ENCODE measurements at places on chromosomes 11 and 22.

DNA sequence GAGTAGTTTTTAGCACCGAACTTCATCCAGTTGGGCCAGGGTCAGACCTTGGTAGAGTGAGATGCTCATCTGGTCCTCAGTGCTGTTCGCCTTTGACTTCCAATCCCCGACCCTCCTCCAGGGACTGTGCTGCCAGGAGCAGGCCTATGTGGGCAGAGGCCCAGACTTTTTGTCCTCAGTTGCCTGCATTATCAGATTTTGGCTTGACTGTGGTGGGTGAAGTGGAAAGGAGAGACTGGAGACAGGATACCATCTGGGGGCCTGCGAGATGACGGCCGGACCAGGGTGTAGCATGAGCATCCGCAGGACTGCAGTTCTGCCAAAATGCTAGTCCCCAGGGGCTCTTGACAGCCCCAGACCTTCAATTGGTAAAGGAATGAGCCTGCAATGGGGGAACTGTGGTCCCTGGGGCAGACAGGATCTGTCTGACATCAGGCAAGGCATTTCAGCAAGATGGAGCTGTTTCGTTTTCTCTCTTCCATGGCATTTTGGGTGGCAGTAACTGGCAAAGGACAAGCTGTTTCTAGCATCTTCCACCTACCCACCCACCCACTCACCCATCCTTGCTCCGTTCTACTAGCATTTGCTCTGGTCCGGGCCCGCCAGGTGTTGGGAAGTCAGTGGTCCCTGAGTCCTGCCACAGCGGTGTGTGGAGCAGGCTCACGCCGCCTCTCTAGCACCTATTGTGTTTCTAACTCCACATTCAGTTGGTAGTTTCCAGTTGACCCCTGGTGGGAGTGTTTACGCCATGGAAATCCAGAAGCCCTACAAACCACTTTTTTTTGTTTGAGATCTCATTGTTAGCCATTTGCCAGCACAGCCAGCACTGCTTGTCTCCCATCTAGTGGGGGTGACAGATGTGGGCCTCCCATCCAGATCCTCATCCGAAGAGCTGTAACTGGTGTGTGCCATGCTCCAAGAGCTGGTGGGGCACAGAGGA lies 53.5 kb downstream of the OTOG start:
- DNase-seq = peak; percentile 27

DNA sequence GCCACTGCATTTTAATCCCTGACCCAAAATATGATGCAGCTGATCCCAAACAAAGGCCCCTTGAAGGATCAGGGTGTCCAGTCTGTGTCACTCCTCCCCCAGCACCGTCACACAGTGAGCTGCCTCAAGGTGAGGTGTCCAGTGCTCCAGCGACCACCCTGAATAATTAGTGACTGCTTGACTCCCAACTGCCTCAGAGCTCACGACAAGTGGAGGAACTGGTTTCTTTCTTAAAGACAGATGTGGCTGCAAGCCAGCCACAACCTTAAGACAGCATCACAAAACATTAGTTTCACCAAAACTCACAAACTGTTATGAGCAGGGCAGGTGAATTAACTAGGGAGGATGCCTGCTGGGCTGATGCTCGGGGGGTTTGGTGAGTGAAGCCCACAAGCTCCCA lies 74.6 kb downstream of the PIWIL3 start:
- DNase-seq = no peak

GRCh38 chr11:62883673-62884072 lies 3.0 kb downstream of the SLC3A2 start:
- DNase-seq = no peak

- DNase-seq = no peak
These were observed 71.0 kb downstream of the CYP2R1 start for GRCh38 chr11:14821031-14821430.

GRCh38 chr11:110776081-110776480 lies 63.8 kb upstream of the ARHGAP20 start:
- DNase-seq = no peak

DNA sequence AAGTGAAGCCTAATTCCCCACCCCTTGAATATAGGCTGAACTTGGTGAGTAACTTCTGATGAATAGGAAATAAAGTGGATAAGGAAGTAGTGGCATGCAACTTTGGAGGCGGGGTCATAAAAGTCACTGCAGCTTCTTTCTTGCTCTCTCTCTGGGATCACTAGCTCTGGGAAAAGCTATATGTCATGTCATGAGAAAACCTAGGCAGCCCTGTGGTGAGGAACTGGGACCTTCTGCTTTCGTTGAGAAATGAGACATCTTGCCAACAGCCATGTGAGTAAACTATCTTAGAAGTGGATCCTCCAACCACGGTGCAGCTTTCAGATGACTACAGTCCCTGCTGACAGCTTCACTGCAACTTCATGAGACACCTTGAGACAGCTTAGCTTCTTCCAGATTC lies 15.7 kb downstream of the ZNF214 start:
- DNase-seq = no peak

DNA sequence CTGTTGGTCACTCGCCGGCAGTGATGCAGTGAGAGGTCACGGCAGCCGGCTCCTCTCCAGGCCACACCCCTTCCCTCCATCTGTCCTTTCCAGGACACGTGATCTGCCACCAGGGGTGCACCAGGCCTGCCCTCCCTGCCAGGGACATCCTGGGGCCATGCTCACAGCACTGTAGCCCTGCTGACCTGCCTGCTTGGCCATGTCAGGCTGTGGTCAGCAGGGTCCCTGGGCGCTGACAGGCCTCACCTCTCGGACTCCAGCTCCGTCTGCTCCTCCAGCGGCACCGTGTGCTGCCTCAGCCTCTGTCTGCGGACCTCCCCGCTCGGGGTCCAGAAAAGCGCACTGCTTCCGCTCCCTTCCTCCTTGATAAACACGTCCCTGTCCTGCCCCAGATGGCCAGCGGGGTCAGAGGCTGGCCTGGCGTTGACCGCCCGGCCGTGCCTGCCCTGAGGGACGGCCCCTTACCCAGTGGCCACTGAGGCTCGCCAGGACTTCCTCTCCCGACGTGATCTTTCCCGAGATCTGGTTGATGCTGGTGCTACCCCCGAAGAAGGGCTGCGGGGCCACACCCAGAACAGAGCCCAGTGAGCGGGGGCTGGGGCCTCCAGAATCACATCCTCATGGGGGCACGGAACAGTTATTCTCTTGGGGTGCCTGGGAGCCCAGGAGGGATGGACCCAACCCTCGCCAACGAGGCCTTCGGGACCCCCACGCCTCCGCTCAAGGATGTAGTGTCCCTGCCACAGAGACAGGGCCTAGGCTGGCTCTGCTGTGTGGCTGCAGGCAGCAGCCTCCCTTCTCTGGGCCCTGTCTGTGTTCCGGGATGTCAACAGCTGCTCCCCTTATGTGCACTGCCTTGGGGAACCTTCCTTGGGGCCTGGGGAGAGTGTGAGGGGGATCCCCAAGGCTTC lies 36.3 kb upstream of the CARS1 start:
- peak; percentile 51 for DNase-seq

- DNase-seq = no peak
These were observed 2.2 kb downstream of the APOC3 start for GRCh38 chr11:116831790-116832349.

DNA sequence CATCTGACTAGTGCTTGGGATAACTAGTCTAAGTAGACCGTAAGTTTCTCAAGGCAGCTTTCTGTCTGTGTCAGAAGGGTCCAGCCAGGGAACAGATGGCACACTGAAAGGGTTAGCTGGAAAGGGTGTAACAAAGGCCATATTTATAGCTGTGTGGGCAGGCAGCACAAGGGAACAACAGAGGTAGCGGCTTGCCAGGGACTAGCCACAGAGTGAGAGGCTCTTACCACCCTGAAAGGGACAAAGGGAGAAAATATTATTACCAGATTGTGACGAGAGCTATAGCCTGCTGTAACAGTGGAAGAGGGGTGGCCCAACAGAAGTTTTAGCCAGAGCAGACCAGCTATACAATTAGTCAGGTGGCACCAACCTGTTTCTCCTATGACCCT lies 129.4 kb downstream of the CCDC34 start:
- no peak for DNase-seq

DNA sequence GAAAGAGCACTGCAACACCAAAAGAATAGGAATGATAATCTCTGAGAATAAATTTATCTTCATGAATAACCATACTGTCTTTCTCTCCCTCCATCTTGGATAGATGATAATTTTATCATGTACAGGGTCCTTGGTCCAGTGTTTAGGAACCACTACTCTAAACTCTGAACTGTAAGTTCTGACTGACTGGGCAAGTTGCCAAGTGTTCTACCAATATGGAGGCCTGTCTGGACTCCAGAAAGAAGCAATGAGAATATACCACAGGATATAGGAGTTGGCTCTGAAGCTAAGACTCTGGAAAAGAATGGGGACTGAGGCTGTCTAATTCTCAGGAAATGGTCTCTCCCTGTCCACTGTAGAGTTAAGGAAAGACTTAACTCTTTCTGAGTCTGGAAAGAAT lies 1.5 kb downstream of the FHIP1B start:
- no peak for DNase-seq

DNA sequence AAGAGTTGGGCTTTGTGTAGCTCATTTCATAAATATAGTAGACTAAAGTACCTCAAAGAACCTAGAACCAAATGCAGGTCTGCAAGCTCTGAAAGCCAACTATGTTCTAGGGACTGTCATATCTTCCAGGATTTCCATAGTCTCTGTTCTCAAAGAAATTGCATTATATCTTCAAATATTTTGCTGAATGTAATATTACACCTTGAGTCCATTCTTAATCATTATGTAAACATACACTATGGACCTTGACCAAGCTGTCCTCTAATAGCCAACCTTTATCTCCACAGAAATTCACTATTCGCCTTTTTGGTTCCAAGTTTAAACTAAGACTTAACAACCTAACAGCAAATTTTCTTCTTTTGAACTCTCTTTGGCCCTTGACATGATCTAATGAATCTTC lies 678.7 kb upstream of the ARHGAP42 start:
- DNase-seq = no peak

- no peak for DNase-seq
These were observed 44.9 kb downstream of the EXT2 start for GRCh38 chr11:44140372-44140771.

DNA sequence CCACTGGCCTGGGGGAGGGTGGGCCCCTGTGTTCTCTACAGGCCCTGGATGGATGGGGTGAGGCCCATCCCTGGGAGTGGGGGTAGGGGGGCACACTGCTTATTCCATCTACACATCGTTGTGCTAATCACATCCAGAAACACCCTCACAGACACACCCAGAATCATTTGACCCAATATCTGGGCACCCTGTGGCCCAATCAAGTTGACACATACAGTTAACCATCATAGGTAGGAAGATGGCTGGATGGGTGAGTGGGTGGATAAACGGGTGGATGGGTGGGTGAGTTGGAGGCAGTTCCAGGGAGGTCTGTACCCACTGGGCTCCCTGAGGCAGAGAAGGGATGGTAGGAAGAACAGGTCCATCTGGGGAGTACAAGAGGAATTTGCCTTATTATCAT lies 81.3 kb upstream of the LINC01488 start:
- no peak for DNase-seq

GRCh38 chr11:74492084-74492483 lies 1.4 kb downstream of the LIPT2 start:
- DNase-seq = no peak

- DNase-seq = no peak
These were observed 442.2 kb upstream of the B3GAT1 start for GRCh38 chr11:134853992-134854991.

GRCh38 chr11:46047520-46047919 lies 73.7 kb downstream of the PHF21A start:
- no peak for DNase-seq

DNA sequence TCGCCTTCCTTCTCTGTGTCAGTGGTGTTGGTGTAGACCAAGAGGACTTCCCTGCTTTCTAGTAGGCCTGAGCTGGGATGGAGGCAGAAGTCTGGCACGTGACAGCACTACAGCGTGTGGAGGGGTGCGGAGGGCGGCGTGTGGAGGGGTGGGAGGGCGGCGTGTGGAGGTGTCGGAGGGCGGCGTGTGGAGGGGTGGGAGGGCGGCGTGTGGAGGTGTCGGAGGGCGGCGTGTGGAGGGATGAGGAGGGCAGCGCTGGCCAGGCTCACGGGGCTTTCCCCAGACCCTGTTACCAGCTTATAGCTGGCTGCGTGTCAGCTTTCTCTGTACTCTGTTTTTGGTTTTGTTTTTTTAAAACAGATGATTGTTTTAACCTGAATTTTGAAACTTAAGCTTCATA lies 45.7 kb upstream of the CTTN start:
- DNase-seq = no peak

DNA sequence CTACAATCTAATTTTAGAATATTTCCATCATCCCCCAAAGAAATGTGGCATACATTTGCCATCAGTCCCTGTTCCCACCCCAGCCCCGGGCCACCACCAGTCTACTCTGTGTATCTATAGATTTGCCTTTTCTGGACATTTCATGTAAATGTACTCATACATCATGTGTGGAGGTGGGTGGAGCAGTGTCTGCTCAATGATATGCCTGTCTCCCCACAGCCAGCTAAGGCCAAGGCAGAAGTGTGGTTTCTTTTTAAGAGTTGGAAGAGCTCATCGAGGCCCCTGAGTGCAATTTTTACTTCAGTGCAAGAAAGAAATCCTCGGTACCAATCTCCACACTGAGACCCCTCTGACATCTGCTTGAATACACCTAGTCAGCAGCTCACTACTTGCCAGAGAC lies 80.5 kb downstream of the TP53I11 start:
- no peak for DNase-seq

GRCh38 chr22:27874764-27875163 lies 44.3 kb downstream of the PITPNB start:
- no peak for DNase-seq

- DNase-seq = no peak
These were observed 11.1 kb downstream of the PPP6R3 start for GRCh38 chr11:68471360-68472340.

GRCh38 chr22:27128461-27129085 lies 471.2 kb downstream of the MIAT start:
- no peak for DNase-seq

DNA sequence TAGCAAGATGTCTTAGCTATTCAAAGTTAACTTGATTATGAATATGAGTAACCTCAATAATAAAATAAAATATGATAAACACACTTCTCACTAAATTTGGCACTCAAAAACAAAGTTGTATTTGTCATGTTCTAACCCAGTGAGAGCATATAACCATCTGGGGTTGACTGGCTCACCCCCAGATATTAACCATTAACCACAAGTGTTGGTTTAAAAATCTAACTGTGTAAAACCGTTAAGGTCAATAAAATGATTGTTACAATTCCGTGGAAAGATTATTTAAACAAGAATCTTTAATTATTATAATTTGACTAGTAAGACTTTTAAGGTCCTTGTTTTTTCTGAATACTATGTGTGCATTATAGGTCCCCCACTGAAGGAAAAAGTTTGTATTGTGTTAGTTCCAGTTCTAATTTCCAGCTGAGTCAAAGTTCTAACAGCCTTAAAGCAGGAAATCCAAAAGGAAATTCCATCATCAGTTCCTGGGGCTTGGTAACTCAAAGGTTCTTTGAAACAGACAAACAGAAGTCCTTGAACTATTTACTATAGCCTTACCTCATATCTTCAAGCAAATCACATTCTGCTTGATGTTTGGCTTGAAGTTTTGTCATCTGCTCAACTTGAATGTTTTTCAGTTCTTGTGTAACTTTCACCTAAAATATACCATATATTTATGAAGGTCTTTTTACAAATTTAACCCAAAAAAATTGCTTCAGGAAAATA lies 2.5 kb downstream of the FCHSD2 start:
- no peak for DNase-seq

All from RWPE2 (cell line).